ENCODE measurements at places on chromosomes 1 and 21. TPM values are rescaled to one million over a fixed set of nuclear protein-coding genes. Genes with fewer than 3 reads are reported as not detected.

Gene MDM4
- total RNA-seq, result 72.4 TPM

Gene LDLRAD1
- total RNA-seq, result not detected

GRCh38 chr1:55214212-55214933, 791 bp downstream of the USP24 start:
- DNase-seq, result peak; percentile 42

GRCh38 chr1:222618880-222619596, 1.1 kb downstream of the MIA3 start:
- DNase-seq, result no peak

Data from activated CD8-positive, alpha-beta T cell treated with anti-CD3 and anti-CD28 coated beads, Interleukin-2, amount 10 ng/mL, durations not matched to agents 7 days and 5 days (primary cell).